ENCODE measurements at places on chromosomes 6 and 20. TPM values are rescaled to one million over a fixed set of nuclear protein-coding genes. Genes with fewer than 3 reads are reported as not detected.

DNA sequence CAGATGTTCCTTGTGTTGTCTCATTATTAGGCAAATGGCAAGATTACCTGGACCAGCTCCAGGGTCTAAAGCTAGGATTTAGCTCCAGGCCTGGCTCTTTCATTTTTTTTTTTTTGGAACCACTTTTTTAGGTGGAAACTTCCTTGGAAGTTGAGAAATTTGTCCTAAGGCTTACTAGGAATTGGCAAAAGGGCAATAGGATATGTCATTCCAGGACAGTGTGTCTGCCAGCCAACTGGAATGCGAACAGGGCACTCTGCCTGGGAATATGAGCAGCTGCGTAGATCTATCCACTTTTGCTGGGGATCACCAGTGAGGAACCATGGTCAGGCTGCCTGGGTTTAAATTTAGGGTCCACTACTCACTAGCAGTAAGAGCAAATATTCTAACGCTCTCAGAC is 304.0 kb downstream of the TSHZ2 start:
- no peak overlapping the region for H3K4me3 ChIP-seq
- H3K27me3 ChIP-seq: peaks cover 13% of the 10 kb centered on the region
- H3K4me1 ChIP-seq: peaks cover 2% of the 10 kb centered on the region
- no peak for DNase-seq

Gene VSX1
- not detected for total RNA-seq

- H3K4me3 ChIP-seq: no peak overlapping the region
- H3K27ac ChIP-seq: no peak overlapping the region
- H3K36me3 ChIP-seq: no peaks in the 10 kb centered on the region
- no peak for DNase-seq
- H3K27me3 ChIP-seq: no peaks in the 10 kb centered on the region
Measured at GRCh38 chr6:30520522-30520921, 31.2 kb downstream of the HLA-E start.

DNA sequence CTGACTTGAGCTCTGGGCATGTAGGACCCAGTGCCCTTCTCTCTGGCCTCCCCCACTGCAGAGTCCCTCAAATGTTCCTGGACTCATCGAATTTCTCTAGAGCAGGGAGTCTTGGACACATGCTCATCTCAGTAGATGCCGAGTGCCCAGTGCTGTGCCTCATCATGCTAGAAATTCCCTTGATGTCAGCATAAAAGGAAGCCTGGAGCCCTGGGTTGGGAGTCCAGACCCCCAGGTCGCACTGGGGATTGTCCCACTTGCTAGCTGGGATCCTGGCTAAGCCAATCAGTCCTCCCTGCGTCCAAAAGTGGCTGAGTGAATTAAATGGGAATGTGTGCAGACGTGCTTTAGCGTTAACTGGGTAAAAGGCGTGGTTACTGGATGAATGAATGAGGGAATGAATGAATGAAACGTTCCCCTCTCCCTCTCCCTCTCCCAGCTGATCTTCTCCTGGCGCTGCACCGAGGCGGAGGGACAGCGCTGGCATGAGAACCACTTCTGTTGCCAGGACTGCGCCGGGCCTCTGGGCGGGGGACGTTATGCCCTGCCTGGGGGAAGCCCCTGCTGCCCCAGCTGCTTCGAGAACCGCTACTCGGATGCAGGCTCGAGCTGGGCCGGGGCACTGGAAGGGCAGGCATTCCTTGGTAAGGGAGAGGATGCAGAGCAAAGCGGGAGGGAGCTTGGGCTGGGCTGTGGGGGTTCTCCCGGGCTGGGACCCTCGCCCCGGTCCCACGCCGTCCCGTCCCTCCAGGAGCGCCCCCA is 1.6 kb upstream of the TOMM6 start:
- H3K27me3 ChIP-seq: peaks cover 5% of the 10 kb centered on the region
- no peak for DNase-seq
- H3K36me3 ChIP-seq: peaks cover 3% of the 10 kb centered on the region
- no peak overlapping the region for H3K27ac ChIP-seq
- peaks cover 15% of the 10 kb centered on the region for H3K4me1 ChIP-seq
- H3K4me3 ChIP-seq: peak overlapping the region; percentile 94

Gene LY6G5C
- total RNA-seq: 4.6 TPM

Gene AGER
- 22.2 TPM for total RNA-seq

Measured in T-helper 17 cell (primary cell).